ENCODE measurements at places on chromosomes 1 and 21.

DNA sequence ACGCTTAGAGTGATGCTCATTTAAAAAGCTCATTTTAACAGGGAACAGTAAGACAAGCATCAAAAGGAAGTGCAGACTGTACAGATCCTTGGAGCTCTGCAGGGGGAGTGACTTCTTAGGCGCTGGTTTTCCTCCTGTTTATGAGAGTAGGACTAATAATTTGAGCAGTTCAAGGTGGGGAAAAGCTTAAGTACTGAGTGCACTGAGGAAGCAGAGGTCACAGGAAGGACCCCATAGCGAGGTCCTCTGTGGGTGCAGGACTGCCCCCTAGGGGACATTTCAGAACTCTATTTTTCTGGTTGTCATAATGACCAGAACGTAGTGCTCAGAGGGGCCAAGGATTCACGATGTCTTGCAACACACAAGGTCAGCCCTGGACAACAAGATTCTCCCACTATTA is 112.1 kb downstream of the HLCS start:
- peak; percentile 60 for DNase-seq

DNA sequence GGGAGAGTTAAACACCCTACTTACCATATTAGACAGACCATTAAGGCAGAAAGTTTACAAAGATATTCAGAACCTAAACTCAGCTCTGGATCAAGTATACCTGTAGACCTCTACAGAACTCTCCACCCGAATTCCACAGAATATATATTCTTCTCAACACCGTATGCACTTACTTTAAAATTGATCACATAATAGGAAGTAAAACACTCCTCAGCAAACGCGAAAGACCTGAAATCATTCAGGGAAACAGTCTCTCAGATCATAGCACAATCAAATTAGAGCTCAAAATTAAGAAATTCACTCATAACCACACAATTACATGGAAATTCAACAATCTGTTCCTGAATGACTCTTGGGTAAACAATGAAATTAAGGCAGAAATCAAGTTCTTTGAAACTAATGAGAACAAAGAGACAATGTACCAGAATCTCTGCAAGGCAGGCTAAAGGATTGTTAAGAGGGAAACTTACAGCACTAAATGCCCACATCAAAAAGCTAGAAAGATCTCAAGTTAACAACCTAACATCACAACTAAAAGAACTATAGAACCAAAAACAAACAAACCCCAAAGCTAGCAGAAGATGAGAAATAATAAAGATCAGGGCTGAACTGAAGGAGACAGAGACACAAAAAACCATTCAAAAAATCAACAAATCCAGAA is 19.1 kb downstream of the CD84 start:
- DNase-seq = no peak

GRCh38 chr1:47659146-47659545 is 221.3 kb downstream of the FOXD2 start:
- DNase-seq = no peak

- DNase-seq = no peak
These were observed 210.9 kb downstream of the DSCAM start for GRCh38 chr21:40636026-40636425.

- DNase-seq = no peak
These were observed 45.1 kb downstream of the TRPM2 start for GRCh38 chr21:44398499-44398898.

- DNase-seq = no peak
These were observed 13.9 kb upstream of the CPT2 start for GRCh38 chr1:53182716-53183094.

DNA sequence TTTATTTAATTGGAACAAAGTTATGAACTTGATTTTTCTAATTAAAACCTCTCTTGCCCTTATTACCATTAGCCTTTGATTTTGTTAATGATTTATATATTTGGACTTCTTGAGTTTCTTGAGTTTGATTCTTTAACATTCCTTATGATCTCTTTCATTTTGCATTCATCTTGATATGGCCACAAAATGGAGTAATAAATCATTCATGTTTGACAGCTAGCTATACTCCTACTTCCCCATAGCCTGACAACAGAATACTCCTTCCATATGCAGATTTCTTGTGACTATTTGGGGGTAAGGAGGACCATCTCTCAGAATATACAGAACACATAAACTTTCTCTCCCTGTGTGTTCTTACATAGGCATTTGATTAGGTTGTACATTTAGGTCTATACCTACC is 119.6 kb downstream of the SYT14 start:
- no peak for DNase-seq

- DNase-seq = no peak
These were observed 16.2 kb downstream of the KCTD3 start for GRCh38 chr1:215583185-215583749.

GRCh38 chr1:158115126-158115525 is 65.6 kb upstream of the CD1D start:
- no peak for DNase-seq

DNA sequence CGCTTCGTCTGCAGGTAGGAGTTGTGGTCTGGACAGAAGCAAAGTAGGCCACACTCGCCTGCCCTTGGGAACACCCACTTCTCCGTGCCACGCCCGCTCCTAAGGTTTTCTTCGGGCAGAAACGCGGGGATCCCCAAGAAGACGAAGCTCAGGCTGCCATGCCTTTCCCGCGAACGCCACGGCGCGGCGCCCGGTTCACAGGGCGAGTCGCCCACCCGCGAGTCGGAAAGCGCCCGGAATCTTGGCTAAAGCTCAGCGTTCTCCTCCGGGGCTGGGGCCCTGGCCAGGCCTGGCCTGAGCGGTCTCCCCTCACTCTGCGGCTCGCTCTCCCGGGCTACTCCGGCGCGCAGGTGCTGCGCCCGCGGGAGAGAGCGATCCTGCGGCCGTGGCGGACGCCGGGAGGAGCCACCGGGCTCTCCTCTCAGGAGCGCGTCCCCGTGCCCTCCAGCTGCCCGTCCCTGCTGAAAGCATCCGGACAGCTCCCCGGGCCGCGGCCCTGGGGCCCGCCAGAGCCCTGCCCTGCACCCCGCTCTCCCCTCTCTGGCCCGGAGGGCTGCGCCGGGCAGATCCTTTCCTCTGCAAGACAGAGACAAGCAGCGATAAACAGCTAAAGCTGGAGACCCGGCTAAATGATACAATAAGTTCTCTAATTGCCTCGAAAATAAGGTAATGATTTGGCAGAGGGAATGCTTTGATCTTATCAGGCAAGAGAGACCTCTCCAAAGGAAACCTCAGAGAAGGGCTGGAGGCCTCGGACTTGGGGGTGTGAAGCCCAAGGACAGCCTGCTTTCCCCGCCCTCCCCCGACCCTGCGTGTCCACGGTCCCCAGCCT is 6.7 kb upstream of the WNT2B start:
- peak; percentile 46 for DNase-seq

- peak; percentile 32 for DNase-seq
These were observed 83.1 kb upstream of the HAO2 start for GRCh38 chr1:119285482-119285881.

DNA sequence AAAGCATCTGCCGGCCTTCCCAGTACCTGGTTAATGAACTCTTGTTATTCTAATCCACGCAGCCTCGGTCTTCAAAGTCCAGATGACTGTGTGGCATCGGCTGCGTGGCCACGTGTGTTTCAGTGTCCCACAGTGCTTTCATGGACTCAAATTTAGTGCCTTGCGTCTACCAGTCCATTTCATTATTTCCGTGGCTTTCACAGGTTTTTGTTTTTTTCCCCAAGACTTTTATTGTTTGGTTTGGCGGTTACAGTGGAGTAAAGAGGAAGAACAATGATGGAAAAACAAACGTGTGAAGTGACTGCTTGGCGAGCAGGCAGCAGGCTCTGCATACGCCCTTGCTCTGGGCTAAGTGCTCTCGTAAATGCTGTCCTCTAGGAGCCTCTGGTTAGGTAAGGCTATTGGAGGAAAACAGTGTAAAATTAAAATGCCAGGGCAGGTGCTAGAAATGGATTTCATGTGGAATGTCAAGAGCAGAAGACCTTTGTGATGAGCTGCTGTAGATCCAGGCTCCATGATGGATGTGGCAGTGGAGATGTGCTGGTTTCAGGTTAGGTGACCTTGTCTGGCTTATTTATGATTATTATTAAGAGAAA is 536.3 kb downstream of the KIF26B start:
- DNase-seq = no peak

DNA sequence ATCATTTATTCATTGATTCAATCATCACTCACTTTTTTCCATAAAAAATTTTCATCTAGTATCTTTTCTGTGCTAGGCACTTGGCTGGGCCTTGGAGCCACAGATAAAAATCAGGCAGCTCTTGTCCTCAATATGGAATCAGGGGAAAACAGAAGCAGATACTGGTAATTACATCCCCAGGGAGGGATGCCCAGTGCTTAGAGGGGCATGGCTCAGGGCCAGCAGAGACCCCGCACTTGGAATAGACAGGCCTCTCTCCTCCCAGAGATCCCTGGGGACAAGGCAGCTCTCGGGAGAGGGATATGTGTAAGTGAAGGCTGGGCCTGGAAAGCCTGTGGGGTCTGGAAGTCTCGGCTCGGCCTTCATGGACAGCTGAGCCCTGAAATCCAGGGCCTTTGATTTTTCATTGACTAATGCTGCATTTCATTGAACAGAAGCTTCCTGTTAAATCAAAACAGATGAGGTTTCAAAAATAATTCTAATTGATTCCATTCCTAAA is 180.4 kb downstream of the FOXD2 start:
- no peak for DNase-seq

DNA sequence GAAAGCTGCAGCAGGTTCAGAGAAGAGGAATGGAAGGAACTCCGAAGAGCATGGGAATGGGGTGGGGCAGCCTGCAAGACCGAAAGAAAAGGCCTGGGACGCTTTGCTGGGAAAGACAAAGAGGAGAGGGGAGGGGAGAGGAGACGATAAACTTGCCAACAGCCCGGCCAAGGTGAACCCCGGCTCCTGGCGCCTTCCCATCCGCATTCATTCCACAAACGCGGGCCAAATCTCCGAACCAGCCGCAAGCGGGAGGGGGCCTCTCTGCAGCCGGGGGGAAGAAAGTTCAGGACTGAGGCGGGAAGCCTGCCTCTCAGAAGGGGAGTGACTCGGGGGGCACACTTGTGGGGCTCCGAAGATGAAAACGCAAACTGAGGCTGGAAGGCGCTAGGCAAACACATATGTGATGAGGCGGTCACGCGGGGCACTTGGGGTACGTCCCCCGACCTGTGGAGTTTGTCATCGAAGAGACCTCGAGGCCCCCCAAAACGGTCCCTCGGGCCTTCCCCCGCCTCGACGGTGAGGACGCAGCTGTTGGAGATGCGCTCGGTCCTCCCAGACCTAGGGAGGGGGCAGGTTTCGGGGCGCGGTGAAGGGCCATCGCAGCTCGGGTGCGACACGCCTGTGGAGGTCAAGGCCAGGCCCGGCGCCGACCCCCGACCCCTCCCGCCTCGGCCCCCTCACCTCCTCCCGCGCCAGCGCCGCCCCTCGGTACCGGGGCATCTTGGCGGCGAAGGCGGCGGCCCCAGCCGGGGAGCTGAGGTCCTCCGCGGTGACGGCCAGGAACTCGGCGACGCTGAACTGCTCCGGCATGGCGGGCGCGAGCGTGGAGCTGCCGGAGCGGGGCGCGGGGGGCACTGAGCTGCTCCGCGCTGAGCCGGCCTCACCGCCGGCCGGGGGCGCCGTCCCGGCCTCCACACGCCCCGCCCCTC is at the start of gene ASAP3:
ASAP3 (minus strand) TSS at position 859 of the 932 bp plus-strand sequence; CDS start at position 813, 46 bp downstream.
- peak; percentile 14 for DNase-seq

GRCh38 chr1:53851571-53852285 is 13.6 kb upstream of the NDC1 start:
- no peak for DNase-seq

DNA sequence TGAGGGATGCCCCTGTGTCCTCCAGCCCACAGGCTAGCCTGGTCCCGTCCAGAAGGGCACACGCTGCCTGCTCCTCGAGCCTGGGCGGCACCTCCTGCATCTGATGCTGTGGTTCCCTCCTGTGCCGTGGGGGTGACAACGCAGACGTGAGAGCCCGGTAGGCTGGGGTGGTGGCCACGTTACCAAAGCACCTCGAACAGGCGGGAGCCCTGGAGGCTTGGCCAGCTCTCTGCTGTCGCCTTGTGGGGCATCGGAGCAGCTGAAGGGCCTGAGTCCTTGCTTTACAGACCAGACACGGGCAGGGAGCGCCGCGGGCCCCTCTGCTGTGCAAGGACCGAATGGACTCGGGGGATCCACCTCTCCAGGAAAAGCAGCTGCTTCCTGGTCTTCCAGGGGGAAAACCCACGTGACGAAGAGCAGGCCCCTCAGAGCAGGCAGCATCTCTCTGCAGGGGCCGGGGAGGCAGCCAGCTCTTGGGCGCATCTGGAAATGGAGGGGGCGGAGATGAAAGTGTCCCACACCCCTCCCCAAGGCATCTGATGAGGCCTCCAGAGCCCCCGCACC is 133.3 kb downstream of the NPHP4 start:
- DNase-seq = no peak

DNA sequence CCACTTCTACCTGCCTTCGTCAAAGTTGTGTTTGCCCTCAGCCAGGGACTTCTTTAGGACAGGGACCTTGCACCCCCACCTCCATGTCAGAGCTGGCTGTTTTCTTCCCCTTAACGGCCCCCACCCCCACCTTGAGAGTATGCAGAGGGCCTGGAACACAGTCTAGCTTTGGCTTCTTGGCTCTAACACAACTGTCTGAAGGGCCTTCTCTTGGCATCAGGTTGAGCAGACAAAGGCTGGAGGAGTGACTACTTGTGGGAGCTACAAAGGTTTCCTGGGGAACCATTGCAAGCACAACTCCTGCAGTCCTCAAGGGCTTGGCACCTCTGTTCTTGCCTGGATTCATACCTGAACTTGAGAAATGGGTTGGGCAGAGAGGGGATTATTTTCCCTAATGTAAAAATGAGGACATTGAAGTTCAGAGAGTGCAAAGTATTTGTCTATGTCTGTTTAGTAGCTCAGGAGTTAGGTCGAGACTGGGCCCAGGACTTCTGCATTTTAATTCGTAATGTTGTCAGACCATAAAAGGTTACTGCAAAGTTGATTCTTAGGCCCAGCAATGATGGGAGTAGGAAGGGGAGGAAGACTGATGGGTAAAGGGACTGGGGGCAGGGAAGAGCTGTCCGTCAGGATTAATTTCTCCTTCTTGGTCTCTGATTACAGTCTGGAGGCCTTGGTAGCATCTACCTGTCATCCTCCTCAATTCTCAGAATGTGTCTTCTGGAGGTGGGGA is 2.6 kb downstream of the CYP4B1 start:
- no peak for DNase-seq

GRCh38 chr1:178818416-178818815 is 52.5 kb downstream of the ANGPTL1 start:
- no peak for DNase-seq

DNA sequence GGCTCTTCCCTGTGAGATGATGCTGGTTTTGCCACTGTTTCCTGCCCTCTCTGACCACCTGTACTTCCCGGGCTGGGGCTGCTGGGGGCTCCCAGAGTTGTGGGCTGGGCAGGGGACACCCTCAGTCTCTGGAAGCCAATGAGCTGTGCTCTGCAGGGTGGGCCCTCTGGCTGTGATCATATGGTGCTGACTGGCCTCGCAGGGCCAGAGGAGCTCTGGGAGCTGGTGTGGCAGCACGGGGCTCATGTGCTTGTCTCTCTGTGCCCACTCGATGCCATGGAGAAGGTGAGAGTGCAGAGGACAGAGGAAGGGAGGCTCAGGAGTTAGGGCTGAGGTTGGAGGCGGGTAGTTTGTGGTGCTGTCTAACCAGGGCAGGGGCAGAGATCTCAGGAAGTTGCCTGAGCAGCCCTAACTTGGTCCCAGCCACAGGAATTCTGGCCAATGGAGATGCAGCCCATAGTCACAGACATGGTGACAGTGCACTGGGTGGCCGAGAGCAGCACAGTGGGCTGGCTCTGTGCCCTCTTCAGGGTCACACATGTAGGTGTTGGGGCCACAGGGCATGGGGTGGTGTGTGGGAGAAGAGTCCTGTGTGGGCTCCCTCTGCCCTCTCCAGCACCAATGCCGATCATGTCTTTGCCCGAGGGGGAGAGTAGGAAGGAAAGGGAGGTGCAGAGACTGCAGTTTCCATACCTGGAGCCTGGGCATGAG is 5.7 kb upstream of the LGR6 start:
- no peak for DNase-seq
